C1 segment of cervical spinal cord (tissue), 14 donors: ENCODE measurements at places on chromosomes 12 and 14.
A peak's percentile ranks its signal among the peaks of the same experiment; 100 is the strongest.

GRCh38 chr12:119857041-119857591 is 20.0 kb downstream of the CIT start:
- no peak for DNase-seq

DNA sequence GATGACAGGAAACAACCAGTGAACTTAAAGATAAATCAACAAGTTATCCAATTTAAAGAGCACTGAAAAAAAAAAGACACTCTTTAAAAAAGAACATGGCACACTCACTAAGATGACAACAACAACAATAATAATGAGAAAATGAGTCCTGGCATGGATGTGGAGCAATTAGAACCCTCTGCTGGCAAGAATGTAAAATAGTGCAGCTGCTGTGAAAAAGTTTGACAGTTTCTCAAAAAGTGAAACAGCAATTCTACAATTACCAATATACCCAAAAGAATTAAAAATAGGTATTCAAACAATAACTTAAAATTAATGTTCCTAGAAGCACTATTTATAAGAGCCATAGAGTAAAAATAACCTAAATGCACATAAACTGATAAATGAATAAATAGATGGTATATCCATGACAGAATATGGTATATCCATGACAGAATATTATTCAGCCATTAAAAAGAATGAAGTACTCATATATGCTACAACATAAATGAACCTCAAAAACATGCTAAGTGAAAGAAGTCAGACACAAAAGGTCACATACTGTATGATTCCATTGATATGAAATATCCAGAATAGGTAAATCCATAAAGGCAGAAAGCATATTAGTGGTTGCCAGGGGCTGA is 49.1 kb upstream of the GPHB5 start:
- no peak for DNase-seq

GRCh38 chr12:90970911-90971310 is 15.9 kb upstream of the CCER1 start:
- DNase-seq, result no peak

DNA sequence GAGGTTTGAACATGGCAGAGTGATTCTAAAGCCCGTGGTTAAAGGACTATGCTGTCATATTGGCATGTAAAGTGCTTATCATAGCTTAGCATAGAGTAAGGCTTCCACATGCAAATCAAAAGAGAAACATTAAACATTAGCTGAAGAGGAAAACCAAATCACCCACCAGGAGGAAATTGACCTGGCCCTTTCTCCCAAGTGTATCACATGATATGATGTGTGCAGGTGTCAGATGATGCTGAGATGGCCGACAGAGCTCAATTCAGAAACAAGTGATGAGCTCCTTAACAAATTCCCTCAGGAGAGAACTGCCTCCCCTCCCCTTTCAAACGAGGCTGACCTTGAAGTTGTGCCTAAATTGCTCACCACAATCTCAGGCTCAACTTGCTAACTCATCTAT is 217.1 kb upstream of the BTG1 start:
- DNase-seq, result no peak

- no peak for DNase-seq
Observed at GRCh38 chr14:47179906-47180305, 495.5 kb downstream of the MDGA2 start.

DNA sequence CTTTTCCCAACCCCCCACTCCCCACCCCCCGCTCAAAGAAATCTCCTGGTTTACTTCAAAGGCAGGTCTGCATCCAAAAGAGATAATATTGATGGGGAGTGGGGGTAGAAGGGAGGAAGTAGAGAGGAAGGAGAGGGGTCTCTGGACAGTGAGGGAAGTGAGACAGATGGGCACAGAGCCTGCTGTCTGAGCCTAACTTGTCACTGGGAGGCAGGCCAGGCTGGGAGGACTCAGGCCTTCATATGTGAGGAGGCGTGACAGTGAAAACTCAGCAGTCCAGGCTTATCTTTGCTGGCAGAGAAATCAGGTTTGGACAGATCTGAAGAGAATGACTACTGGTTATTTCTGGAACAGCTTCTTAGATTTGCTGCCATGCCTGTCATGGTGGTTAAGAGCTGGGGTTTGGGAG is 192.3 kb downstream of the NUAK1 start:
- no peak for DNase-seq

DNA sequence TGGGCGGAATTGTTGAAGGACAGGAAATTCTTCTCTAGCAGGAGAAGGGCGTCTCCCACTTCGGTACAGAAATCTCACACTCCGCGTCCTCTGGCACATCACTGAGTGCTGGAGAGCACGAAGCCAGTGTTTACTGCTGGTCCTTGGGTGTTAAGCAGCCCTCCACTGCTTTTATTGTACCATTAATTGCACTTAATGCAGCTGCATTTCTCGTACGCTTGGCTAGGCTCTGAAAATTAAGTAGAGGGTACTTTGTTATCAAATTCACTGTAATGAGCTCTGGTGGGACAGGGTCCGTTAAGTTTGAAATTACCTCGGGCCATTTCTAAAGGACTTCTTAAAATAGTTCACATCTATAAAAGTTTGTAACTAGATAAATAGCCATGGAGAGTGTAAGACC is 411.2 kb downstream of the NPAS3 start:
- no peak for DNase-seq

- DNase-seq, result no peak
Observed at GRCh38 chr14:62269204-62269603, 507.0 kb downstream of the SNAPC1 start.

DNA sequence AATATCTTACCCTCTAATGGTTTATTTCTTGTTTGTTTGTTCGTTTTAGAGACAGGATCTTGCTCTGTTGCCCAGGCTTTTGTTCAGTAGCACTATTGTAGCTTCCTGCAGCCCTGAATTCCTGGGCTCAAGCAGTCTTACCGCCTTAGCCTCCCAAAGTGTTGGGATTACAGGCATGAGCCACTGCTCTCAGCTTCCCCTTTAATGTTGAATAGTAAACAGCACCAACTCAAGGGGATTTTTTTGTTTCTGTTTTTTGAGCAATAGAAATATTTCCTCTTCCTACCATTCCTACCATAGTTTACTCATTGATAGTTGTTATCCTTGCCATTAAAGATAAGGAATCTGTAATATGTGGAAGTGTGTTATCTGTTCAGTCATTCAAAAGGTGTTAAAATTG is 10.7 kb downstream of the ARID4A start:
- DNase-seq, result no peak

DNA sequence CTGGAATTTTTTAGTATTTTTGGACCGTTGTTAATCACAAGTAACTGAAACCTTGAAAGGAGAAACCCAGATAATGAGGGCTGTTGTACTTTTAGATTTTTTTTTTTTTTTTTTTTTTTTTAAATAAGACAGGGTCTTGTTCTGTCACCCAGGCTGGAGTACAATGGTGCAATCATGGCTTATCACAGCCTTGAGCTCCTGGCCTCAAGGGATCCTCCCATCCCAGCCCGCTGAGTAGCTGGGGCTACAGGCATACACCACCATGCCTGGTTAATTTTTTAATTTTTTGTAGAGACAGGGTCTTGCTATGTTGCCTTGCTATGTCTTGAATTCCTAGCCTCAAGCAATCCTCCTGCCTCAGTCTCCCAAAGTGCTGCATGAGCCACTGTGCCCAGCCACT is 211.6 kb downstream of the SYNE2 start:
- no peak for DNase-seq

DNA sequence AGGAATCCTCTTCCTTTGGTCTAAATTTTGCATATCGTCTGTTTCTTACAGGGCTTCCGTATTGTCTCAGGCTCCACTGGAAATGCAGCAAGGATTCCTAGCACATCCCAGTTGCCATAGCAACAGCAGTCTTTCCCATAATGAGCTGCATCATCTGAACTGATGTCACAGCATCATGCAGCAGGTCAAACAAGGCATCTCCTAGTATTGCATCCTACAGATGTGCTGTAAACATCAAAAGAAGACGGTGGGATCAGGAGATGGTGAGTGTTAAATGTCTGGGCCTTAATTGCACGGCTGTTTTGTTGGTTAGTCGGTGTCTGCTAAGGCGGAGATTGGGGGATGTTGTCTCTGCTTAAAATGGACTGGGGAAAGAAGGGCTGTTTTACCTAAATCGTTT is at the start of gene AKAP6:
TSS of gene AKAP6 (plus strand) at position 153 of the 400 bp plus-strand sequence. CDS start 104,196 bp downstream, outside the sequence.
- peak; percentile 77 for DNase-seq

- no peak for DNase-seq
Observed at GRCh38 chr12:47772738-47773061, 338 bp upstream of the SLC48A1 start.

- no peak for DNase-seq
Observed at GRCh38 chr12:113812411-113813228, 153.5 kb downstream of the RBM19 start.

DNA sequence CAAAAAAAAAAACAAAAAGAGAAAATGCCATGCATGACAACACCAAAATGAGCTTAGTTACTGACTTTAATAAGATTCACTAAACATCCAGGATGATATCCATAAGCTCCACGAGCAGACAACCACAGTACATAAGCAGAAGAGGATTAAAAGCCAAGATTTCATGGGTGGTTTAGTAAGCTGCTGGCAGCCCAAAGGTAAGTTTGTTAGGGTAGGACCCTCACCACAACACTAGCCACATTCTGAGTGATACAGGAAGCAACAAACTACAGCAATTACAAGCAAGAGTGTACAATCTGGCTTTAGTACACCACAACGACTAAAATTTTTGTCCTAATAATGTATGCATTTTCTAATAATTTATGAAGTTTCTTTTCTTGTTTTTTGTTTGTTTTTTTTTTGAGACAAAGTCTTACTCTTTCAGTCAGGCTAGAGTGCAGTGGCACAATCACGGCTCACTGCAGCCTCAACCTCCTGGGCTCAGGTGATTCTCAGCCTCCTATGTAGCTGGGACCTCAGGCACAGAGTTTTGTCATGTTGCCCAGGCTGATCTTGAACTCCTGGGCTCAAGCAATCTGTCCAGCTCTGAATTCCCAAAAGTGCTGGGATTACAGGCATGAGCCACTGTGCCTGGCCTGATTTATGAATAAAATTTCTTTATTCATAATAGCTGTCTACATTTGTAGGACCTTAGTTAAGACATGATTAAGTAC is 221.4 kb downstream of the MED13L start:
- no peak for DNase-seq

DNA sequence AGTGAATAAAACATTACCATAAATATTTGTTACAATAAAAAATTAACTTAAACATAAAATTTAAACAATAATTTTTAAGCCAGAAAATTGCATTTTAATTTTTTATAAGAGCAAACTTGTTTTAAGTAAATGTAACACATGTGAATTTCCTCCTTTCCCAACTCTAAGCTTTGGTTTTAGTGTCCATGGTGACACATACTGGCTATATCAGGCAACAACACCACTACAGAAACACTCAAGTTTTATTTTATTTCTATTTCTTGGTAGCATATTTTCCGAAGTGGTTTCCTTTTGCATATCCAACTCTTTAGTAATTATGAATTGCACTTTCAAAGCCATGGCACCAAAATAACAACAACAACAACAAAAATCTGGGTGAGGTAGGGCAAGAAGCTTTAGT is 2.2 kb downstream of the NELL2 start:
- no peak for DNase-seq

- no peak for DNase-seq
Observed at GRCh38 chr12:45878630-45879255, 111.6 kb downstream of the SCAF11 start.

DNA sequence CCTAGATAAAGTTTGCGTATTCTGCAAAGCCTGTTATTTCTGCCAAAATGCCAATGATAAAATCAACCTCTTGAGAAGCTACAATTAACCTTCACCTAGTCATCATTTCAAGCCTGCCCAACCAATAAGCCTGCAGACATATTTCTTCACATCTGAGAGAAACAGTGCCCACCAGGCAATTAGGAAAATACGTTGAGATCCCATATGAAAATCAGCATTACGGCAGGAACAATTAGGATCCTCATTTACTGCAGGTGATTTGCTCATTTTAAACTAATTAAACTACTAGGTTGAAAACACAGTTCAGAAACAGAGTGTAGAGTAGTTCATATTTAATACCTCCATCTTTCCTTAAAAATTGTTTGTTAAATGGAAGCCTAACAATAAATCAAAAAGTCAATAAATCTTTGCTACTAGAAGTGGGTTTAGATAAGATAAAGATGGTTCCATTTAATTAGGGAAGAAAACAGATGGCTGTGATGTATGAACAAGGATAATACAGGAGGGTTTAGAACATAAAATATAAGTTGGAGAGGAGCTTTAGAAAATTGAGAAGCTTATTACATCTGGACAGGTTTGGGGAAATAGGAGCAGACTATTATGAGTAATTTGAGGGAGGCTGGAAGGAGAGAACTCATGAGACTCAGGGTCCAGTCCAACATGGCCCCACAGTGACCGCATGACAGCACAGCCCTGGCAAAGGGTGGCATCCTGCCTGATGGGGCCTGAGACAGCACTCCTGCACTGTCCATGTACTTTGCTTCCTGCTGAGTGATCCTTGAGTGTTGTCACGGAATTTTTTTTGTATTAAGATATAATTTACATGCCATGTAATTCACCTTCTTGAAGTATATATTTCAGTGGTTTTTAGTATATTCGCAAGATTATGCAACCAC is 26.9 kb upstream of the PYGL start:
- DNase-seq, result no peak

GRCh38 chr14:92704036-92704804 is 44.2 kb downstream of the LGMN start:
- peak; percentile 58 for DNase-seq

DNA sequence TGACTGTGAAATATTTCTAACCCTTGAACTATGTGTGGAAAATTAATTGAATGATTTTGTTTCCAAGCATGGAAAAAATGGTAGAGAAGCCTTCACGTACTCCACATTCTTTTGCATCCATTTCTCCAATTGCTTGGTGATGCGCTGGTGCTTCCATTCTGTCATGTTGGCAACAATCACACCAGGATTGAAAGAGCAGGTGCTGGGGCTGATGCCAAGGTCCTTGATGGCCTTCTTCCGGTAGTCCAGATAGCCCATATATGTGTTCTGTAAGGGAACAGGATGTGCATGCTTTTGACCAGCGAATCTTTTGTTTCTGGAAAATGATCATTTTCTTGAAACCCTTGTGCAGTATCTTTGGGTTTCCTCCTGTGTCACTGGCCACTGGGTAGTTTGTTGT is 28.6 kb downstream of the TDG start:
- no peak for DNase-seq

- DNase-seq, result no peak
Observed at GRCh38 chr14:101458741-101459550, 102.3 kb upstream of the DIO3 start.

GRCh38 chr14:42428996-42429395 is 822.3 kb downstream of the LRFN5 start:
- no peak for DNase-seq

DNA sequence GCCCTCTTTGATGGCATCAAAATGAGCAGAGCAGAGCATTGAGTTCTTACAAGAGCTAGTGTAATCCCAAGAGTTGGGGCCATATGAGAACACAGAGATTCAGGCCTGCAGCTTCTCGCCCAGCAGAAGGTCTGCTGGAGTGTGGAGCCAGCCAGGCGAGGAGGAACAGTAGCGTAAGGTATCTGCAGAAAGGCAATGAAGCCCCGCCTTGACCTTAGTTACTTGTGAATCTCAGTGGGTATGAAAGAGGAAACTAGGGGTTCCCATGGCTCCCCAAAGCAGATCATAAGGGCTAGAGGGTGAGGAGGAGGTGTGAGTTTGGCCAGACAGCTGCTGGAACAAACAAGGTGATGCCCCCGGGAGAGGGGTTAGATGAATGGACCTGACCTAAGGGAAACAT is 49.4 kb downstream of the SLC8A3 start:
- DNase-seq, result no peak

GRCh38 chr12:56721216-56721615 is 3.9 kb downstream of the NACA start:
- no peak for DNase-seq

- no peak for DNase-seq
Observed at GRCh38 chr12:52074971-52075724, 4.4 kb upstream of the SMIM41 start.

- DNase-seq, result no peak
Observed at GRCh38 chr14:83757916-83758315, 1772.0 kb upstream of the FLRT2 start.
